ENCODE measurements at places on chromosomes 16 and 17.

- no peak for DNase-seq
Measured at GRCh38 chr16:58451265-58451689, 48.7 kb upstream of the NDRG4 start.

DNA sequence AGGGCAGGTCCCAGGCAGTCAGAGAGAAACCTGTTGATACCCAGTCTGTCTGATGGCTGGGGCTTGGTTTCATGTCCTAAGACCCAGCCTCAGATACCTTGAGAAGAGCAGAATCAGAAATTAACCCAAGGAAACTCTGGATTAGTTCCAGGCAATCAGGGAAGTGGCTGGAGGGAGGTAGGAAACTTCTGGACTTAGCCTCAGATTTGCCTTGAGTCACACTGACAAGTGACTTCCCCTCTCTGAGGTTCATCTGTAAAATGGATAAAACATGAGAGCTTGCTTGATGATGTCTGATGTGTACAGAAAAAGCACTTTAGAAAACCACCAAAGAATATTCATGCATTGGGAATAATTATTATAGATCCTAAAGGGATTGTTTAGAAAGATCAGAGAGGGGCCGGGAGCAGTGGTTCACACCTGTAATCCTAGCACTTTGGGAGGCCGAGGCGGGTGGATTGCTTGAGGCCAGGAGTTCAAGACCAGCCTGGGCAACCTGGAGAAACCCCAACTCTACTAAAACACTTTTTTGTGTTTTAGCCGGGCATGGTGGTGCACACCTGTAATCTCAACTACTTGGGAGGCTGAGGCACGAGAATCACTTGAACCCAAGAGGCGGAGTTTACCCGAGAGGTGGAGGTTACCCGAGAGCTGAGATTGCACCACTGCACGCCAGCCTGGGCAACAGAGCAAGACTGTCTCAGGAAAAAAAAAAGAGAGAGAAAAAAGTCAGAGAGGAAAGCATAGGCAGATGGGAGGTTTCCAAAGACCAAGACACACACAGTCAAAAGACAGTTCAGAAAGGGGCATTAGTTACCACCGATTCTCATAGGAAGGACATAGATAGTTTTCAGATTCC, 3.8 kb downstream of the CIITA start:
- DNase-seq = no peak

GRCh38 chr16:22192261-22193062, 13.6 kb upstream of the EEF2K start:
- peak; percentile 89 for DNase-seq

DNA sequence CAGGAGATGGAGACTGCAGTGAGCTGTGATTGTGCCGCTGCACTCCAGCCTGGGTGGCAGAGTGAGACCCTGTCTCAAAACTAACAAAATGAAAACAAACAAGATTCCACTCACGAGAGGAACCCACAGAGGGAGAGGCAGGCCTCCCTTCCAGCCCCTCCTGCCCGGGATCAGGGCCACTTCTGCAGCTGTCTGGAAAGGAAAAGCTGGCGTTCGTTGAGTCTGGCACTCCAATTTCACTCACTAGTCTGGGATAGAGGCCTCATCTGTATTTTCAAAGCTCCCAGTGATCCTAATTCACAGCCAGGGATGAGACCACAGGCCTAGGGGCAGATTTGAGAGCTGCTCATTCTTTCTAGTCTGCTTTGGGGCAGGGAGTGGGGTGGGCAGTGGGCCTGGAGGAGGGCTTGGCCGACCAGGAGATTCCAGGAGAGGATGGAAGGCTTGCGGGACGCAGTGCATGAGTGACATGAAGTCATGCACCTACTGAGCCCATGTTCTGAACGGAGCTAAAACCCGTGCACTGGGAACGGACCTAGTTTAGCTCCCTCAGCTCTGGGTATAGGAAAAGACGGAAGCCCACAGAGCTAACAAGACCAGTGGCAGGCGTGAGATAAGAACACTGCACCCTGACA, 54.0 kb downstream of the COTL1 start:
- no peak for DNase-seq

GRCh38 chr16:22888791-22889190, 74.8 kb downstream of the HS3ST2 start:
- no peak for DNase-seq

GRCh38 chr17:55813944-55814343, 63.1 kb downstream of the PCTP start:
- no peak for DNase-seq

- DNase-seq = no peak
Measured at GRCh38 chr16:86714166-86714565, 135.8 kb downstream of the FOXL1 start.

DNA sequence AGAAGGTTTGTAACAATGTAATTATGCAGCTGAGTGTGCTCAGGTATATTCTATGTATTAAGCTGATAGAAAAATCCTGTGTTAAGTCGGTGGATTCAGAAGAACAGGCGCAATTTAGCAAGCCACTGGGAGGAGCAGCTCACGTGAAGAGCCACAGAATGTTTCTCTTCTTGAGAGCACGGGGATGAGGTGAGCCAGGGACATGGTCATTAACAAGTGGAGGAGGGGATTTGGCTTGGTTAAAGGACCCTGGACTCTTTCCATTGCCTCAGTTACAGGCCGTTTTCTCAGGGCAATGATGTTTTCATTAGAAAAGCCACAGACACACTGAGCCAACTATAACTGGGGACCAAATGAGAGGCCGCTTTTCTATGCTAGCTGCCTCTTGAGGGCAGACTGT, 178.7 kb downstream of the SNX29 start:
- DNase-seq = no peak

DNA sequence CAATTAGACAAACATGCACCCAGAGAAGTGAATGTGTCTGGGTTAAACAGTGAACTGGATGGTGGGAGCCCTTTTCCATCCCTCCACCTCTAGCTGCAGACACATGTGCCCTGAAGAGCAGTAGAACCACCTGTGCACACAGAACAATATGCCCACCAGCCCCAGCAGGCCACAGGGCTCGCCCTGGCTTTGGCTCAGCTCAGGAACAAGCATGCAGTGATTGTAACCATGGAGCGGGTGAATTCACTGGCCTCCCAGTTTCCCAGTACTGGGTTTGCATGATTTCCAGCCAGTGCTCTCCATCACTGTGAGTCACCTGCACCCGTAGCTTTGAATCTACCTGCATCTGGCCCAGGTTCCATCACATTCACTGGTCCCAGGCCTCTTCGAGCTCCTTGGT, 5.2 kb downstream of the GPR179 start:
- DNase-seq = no peak

DNA sequence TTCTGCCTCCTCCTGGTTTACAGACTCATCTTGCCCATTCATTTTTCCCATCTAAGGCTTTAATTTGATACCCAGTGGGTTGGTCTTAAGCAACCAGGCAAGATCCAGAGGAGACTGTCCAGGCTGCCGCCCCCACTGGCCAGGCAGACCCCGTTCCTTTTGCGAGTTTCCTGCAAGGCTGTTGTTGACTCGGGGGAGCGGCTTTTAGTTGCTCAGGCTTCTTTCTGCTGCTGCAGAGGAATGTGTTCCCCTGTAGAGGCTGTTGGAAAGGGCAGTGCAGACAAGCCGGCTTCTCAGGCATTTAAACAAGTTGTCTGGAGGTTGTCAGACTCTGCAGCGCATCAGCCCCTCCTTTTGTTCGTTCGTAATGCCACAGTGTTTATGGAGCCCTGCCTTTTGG, 231.2 kb downstream of the PRKCA start:
- DNase-seq = no peak

GRCh38 chr17:63116228-63116627, 150.2 kb downstream of the TANC2 start:
- no peak for DNase-seq

GRCh38 chr16:57502048-57502775, 15.9 kb upstream of the DOK4 start:
- no peak for DNase-seq

DNA sequence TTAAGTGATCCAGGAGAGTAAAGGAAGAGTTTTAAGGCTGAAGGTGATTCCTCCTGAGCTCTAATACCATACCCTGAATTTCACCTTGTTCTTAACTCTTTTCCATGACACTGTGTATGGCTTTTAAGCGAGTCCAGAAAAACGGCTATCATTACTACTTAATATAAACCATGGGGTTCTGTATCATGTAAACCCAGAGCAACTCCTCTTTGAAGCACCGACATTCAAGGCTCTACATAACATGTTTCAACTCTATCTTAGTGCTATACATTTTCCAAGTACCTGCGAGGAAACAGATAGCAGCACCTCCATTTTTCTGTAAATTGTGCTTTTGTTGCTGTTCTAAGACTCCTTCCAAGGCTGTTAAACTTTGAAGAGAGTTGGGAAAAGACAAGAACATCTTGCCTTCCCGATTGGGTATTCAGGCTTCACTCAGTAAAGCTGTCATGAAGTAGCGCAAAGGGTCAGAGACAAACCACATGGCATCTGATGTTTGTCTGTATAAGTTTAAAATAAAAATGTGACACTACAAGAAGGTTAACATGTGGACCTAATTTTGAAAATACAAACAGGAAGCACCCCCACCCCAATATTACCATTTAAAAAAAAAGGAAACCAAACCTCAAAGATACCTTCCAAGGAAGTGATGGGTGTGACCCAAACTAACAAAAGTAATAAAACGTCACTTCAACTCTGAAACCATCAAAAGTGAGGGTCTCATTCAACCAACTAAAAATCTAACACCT, 3.9 kb downstream of the STAT5B start:
- no peak for DNase-seq

DNA sequence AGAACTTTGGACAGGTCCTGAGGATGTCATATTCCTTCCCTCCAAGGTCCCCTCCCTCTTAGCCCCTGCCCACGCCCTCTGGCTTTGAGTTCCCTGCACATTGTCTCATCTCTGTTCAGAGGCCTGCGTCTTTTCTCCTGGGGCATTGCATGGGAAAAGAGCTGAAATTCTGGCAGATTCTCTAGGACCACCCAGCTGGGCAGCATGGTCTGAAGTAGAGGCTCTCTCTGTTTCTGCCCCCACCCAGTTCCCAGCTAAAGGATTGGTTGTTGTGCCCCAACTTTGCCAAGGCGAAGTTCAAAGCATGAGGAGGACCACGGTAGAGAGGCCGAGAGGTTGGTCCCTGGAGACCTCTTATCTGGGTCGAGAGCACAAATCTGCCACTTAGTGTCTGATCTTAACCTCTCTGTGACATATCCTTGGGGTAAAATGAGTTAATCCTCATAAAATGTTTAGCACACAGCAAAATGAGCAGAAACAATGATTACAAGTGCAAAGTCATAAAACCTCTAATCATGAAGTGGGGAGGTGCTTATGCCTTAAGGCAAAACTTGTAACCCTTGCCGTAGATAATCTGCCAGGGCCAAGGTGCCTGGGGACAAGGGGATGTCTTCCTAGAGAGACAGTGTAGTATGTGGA, 2.4 kb downstream of the ABAT start:
- no peak for DNase-seq

DNA sequence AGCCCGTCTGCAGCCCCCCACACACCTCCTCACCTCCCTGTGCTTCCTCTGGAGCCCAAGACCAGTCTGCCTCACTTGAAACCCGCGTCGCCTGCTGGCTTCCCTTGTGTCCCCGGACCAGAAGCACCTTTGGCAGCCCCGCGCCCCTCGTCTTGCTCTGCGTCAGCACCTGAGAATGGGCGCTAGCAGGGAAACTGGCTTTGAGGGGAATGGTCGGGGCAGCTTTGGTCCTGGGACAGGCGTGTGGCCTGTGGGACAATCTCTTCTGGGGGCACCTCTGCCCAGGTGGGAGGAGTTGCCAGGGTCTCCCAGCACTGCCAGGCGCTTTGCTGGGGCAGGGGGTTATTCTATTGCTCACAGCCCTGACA, 3.6 kb upstream of the MAFG start:
- DNase-seq = no peak

DNA sequence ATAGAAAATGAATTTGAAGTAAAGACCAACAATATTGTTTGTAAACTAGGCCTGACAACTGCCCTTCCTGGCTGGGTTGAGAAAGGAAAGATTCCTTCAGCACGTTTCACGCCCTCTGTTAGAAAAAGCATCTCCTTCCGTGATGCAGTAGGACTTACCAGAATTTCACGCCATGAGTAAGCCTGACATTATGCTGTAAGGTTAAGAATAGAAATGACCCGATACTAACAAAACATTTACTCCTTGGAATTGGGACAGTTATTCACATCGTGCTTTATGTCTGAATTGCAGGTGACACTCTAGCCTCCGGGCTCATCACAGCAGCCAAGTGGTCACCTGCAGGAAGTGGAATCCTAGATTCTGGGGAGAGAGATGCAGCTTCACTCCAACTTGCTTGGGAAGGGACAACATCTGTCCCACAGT, 17.5 kb downstream of the MARCHF10 start:
- no peak for DNase-seq

- DNase-seq = peak; percentile 80
Measured at GRCh38 chr17:76714822-76715495, 4.2 kb upstream of the MXRA7 start.

- peak; percentile 67 for DNase-seq
Measured at GRCh38 chr16:69105501-69106361, at the start of gene HAS3. HAS3 (plus strand) TSS chr16:69105653; CDS start chr16:69109396, 3,743 bp downstream.

DNA sequence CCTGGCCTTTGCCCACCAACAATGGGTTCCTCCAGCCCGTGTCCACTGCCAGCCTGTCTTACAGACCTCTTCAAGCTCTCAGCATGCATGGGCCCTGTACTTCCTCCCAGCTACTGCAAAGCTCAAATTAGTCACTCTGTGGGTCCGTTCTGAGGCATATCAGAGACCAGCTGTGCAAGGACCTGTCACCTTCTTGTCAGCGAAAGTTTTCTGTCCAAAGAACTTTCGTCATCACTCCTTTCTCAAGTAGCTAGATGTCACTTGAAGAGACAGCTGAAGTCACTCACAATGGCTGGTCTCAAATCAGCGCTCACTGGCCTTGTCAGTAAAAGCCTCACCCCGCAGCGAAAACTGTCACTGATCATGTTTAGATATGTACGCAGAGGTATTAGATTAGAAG, 91.4 kb upstream of the DYNLRB2 start:
- no peak for DNase-seq

DNA sequence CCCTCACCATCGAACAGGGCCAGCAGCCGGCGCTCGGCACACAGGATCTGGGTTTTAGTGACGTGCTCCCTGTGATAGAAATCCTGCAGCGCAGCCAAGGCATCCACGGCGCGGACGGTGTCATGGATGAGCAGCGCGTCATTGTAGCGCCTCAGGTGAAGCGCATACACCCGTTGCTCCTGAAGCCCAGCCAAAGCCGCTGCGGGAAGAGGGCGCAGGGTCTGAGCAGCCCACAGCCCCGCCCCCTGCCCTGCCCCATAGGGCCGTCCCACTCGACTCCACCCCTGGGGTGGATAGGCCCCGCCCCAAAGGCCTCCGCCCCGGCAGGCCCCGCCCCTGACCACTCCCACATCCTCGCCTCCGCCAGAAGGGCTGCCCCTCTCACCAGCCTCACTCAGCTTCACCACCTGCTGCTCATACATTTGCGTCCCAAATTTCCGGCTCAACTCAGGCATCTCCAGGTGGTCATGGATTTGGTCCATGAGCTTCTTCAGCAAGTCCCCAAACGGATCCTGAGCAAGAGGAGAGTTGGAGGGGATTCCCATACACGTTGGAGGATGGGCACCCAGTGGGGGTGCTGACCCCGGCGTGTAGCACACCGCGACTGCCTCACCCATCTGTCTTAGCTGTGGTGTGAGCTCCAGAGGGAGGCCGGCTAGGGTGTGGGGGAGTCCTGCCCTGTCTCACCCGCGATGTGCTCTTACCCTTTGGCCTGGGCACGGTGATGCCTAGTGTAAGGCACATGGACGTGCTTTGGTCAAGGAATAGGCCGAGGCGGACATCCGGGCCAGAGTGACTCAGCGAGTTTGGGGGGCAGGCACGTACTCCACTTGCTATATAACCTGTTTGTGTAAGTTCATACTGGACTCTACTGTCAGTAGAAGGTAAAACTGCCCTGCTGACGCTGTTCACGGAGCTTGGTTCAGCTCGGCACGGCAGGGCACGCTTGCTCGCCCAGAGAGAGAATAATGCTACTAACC, 4.6 kb downstream of the DHX58 start:
- DNase-seq = peak; percentile 74
